Breast epithelium (tissue), 4 donors: ENCODE measurements at places on chromosomes 13 and 19.

GRCh38 chr19:33339016-33339984 lies 34.2 kb upstream of the CEBPG start:
- no peak for DNase-seq

DNA sequence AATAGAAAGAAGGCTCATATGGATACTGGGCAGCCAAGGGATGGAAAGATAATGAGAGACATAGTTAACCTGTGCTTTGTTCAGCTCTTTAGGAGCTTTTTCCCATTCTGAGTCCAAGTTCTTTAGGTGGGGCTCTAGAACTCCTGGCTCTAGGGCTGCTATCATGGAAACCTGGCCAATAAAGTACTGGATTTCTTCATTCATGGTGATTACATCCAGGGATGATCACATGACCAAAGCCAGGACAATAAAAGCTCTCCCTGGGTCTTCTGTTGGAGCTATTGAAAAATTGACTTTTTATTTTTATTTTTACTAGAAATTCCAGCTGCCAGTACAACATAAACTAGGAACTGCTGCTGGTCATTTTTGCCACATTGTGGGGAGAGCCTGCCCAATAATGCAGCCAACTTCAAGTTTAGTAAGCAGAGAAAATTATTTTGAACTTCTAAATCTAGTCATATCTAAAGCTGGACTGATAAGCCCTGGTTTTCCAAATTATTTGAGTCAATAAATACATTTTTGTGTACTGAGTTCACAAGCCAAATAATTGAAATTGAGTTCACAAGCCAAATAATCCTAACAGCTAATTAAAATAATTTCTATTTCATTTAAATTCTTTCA lies 224.9 kb upstream of the STARD13 start:
- DNase-seq = no peak

GRCh38 chr13:35475212-35475959 lies 1.1 kb downstream of the MAB21L1 start:
- DNase-seq = no peak

GRCh38 chr13:91308299-91308698 lies 39.2 kb upstream of the MIR17HG start:
- no peak for DNase-seq

GRCh38 chr19:19578252-19578651 lies 40.2 kb downstream of the CILP2 start:
- DNase-seq = no peak
